Activated T-cell treated with anti-CD3 and anti-CD28 coated beads, Interleukin-2, amount 50 U/mL, for 72 hours (primary cell): ENCODE measurements at places on chromosomes 1 and 21. TPM values are rescaled to one million over a fixed set of nuclear protein-coding genes. Genes with fewer than 3 reads are reported as not detected.

Gene MAP10
- 1.9 TPM for total RNA-seq

Gene MX1
- 154 TPM for total RNA-seq

Gene TRAF3IP3
- total RNA-seq = 157 TPM

Gene CHIA
- total RNA-seq = not detected

Gene SLAMF8
- 0.31 TPM for total RNA-seq

Gene C4BPA
- not detected for total RNA-seq

Gene UBL4B
- not detected for total RNA-seq

Gene IFI44L
- 62.5 TPM for total RNA-seq

DNA sequence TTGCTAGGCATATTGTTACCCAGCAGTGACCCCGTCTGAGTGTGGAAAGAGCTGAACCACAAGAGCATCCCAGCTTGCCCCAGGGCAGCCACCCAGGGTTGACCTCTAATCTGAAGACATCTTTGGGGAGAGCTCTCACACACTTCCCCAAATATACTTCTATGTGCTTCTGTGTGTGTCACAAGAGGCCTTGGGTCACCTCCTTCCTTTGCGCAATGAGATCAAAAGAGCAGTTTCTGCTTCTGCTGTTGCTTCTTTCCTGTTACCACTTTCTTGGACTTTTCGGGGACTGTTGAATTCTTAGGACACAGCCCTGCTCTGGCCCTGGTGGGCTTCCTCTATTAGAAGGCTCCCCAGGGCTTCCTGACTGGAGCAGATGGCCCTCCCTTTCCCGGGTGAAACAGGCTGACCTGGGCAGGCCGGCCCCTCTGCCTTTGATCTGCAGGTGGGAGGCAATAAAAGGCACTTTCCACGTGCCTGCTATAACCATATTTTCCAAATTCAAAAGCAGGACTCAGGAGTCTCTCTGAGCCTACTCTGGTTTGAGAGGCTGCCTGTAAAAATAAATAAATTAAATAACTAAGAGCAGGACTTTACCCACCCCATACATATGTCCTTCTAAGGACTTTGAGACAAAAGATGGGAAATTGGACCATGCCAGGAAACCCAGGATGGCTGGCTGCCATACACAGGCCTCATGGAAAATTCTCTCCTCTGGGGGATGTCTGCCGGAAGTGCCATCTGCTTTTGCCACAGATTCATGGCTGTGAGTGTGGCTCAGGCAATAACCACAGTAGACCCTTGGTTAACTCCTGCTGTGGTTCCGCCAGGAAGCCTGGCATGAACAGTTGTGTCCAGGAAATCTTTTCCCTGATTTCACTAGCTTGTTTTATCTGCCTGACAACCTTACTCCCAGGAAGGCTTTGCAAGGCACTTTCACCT is 28.3 kb upstream of the RCSD1 start:
- H3K27ac ChIP-seq = peak overlapping the region; percentile 97
- H3K4me1 ChIP-seq = peaks cover 39% of the 10 kb centered on the region
- H3K36me3 ChIP-seq = peaks cover 2% of the 10 kb centered on the region
- H3K4me3 ChIP-seq = peak overlapping the region; percentile 74
- no peak for DNase-seq

DNA sequence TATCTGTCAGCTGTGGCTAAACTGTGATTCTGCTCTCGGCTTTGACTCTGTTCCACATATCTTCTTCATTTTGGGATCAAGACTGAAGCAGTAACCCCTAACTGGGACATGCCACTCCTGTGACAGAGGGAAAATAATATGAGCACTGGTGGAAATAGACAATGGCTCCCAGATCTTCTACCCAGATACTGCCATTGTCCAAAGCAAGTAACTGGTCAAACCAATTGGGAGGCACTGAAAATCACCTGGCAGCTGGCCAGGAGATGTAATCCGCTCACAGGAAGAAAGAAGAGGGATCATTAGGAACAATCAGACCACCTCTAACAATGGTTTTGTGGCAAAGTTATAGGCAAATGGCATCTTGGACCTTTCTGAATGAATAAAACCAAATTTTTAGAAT is 10.7 kb downstream of the SNX7 start:
- no peak overlapping the region for H3K27ac ChIP-seq
- H3K36me3 ChIP-seq = no peaks in the 10 kb centered on the region
- no peak overlapping the region for H3K4me3 ChIP-seq
- no peaks in the 10 kb centered on the region for H3K4me1 ChIP-seq
- no peak for DNase-seq
- no peaks in the 10 kb centered on the region for H3K27me3 ChIP-seq

DNA sequence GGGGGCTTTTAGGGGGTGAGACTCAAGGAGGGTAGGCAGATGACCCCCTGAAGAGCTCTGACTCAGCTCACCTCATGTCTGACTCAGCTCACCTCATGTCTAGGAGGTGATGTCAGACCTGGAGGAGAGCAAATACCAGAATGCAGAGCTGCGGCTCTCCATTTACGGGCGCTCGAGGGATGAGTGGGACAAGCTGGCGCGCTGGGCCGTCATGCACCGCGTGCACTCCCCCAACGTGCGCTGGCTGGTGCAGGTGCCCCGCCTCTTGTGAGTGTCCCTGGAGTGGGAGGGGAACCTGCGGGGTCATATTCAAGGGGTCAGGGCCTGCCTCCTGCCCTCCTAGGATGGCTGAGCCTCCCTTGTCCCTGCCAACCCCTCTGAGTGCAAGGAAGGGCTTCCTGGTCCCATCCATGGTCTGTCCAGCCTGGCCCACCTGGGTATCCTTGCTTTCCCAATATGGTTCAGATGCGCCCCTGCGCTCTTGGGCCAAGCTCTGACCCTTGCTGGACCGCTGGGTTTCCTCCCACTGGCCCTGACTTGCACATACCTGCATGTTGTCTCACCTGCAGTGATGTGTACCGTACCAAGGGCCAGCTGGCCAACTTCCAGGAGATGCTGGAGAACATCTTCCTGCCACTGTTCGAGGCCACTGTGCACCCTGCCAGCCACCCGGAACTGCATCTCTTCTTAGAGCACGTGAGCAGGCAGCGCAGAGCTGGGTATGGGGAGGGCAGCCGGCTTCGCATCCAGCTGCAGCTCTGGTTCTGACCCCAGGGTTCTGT is 9.1 kb downstream of the AMPD2 start:
- H3K4me1 ChIP-seq = peaks cover 11% of the 10 kb centered on the region
- no peak overlapping the region for H3K4me3 ChIP-seq
- DNase-seq = no peak

- H3K4me1 ChIP-seq = peaks cover 6% of the 10 kb centered on the region
- H3K4me3 ChIP-seq = no peak overlapping the region
- no peak for DNase-seq
- no peak overlapping the region for H3K27ac ChIP-seq
- no peaks in the 10 kb centered on the region for H3K27me3 ChIP-seq
- peaks cover 2% of the 10 kb centered on the region for H3K36me3 ChIP-seq
Measured at GRCh38 chr1:214337511-214337910, 56.6 kb downstream of the SMYD2 start.

GRCh38 chr1:41665962-41666917 is 181.8 kb upstream of the EDN2 start:
- no peaks in the 10 kb centered on the region for H3K27me3 ChIP-seq
- H3K4me1 ChIP-seq = peaks cover 88% of the 10 kb centered on the region
- no peaks in the 10 kb centered on the region for H3K36me3 ChIP-seq
- peak overlapping the region; percentile 56 for H3K4me3 ChIP-seq

DNA sequence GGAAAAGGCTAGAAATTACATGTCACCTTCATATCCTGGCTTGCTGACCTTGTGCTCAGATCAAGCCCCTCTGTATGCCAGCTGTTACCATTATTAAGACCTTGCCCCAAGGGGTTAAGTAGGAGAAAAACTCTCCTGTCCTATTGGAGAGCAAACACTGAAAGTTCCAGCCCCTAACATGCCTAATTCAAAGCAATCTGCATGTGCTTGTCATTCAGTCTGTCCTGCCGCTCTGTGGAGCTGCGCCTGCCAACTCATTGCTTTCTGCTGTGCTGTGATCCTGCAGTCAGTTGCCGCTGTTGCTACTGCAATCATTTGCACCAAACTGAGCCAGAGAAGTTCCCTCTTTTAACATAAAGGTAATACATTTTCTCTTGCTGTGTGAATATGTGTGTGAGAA is 113.4 kb downstream of the DISP1 start:
- no peaks in the 10 kb centered on the region for H3K4me1 ChIP-seq
- DNase-seq = no peak
- H3K36me3 ChIP-seq = no peaks in the 10 kb centered on the region

DNA sequence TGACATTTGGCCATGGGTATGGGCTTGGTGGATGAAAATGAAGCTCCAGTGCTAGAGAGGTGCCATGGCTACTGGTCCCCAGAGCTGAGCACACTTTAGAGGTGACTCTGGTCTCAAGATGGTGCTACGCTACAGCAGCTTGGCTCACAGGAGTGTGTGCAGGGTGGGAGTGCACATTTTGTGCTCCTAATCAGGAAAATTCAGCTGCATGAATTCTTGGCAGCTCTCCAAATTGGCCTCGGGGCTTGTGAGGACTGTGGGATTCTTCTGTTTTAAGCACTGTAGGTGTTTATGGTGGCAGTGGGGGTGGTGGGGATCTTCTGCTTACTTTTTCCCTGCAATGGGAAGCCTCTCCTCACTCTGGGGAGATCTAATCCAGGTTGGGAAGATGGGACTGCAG is 17.3 kb upstream of the TIPRL start:
- no peak overlapping the region for H3K4me3 ChIP-seq
- H3K27ac ChIP-seq = no peak overlapping the region
- H3K4me1 ChIP-seq = no peaks in the 10 kb centered on the region
- H3K36me3 ChIP-seq = peaks cover 10% of the 10 kb centered on the region
- peaks cover 22% of the 10 kb centered on the region for H3K27me3 ChIP-seq

- no peak overlapping the region for H3K4me3 ChIP-seq
- no peak overlapping the region for H3K27ac ChIP-seq
- H3K4me1 ChIP-seq = no peaks in the 10 kb centered on the region
- no peak for DNase-seq
- no peaks in the 10 kb centered on the region for H3K27me3 ChIP-seq
Measured at GRCh38 chr1:197302775-197303174, 34.7 kb downstream of the CRB1 start.

DNA sequence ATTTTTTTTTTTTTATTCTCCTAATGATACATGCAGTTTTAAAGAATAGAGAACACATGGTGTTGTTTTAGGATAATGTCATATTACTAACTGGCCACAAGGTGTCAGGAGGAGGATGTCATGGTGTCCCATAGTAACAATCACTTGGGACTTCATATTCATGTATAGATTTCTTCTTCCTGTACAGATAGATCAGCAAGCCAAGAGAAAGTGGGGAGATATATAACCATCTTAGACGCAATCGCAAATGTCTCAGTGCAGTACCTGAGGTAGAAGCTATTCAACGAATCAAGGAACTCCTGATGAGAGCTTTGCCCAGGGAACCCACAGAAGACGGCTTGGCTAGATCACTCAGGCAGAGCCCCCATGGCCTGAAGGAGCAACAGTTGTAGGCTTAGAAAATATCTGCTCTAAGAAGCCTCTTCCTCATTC is 12.3 kb downstream of the OR2T11 start:
- no peak for DNase-seq
- H3K36me3 ChIP-seq = no peaks in the 10 kb centered on the region
- H3K4me3 ChIP-seq = no peak overlapping the region
- no peaks in the 10 kb centered on the region for H3K4me1 ChIP-seq

DNA sequence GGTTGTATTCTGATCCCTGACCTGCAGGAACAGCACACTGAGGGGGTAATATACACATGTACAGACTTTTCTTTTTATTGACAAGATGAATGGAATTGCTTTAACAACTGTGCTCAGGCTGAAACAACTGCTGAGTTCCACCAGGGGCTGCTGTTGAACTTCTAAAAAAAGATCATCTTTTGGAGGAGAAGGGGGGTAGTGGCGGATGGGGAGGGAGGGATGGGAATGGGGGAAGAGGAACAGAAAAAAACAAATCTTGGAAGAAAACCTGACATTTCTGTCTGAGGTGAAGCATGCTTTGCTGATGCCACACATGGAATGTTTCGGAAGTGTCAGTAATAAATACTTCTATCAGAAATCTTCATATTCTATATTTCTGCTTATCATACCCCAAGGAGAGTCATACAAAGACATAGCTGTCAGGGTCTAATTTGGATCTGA is 75.0 kb downstream of the RWDD3 start:
- H3K4me3 ChIP-seq = no peak overlapping the region
- no peak for DNase-seq
- H3K4me1 ChIP-seq = no peaks in the 10 kb centered on the region
- H3K36me3 ChIP-seq = no peaks in the 10 kb centered on the region

GRCh38 chr21:43703035-43703880 is 15.7 kb upstream of the PDXK start:
- no peaks in the 10 kb centered on the region for H3K27me3 ChIP-seq
- peak overlapping the region; percentile 64 for H3K4me3 ChIP-seq
- H3K36me3 ChIP-seq = no peaks in the 10 kb centered on the region
- DNase-seq = peak; percentile 23

GRCh38 chr1:118323246-118323645 is 138.2 kb upstream of the SPAG17 start:
- DNase-seq = no peak
- no peak overlapping the region for H3K4me3 ChIP-seq
- H3K27ac ChIP-seq = no peak overlapping the region
- no peaks in the 10 kb centered on the region for H3K36me3 ChIP-seq

GRCh38 chr1:1282998-1283397 is 2.8 kb downstream of the SCNN1D start:
- H3K36me3 ChIP-seq = no peaks in the 10 kb centered on the region
- peaks cover 12% of the 10 kb centered on the region for H3K4me1 ChIP-seq
- peak; percentile 56 for DNase-seq
- H3K4me3 ChIP-seq = no peak overlapping the region
- no peaks in the 10 kb centered on the region for H3K27me3 ChIP-seq
- H3K27ac ChIP-seq = no peak overlapping the region

- no peak for DNase-seq
- H3K27me3 ChIP-seq = no peaks in the 10 kb centered on the region
- peaks cover 66% of the 10 kb centered on the region for H3K4me1 ChIP-seq
- H3K4me3 ChIP-seq = no peak overlapping the region
- peaks cover 29% of the 10 kb centered on the region for H3K36me3 ChIP-seq
Measured at GRCh38 chr1:32299327-32299726, 7.4 kb downstream of the HDAC1 start.

- H3K4me1 ChIP-seq = no peaks in the 10 kb centered on the region
- no peak overlapping the region for H3K27ac ChIP-seq
- no peaks in the 10 kb centered on the region for H3K27me3 ChIP-seq
Measured at GRCh38 chr1:17032741-17033140, 21.0 kb upstream of the ATP13A2 start.
